ENCODE measurements at places on chromosomes 6 and 20. TPM values are rescaled to one million over a fixed set of nuclear protein-coding genes. Genes with fewer than 3 reads are reported as not detected.

- peak; percentile 56 for DNase-seq
- peaks cover 76% of the 10 kb centered on the region for H3K4me1 ChIP-seq
- H3K27me3 ChIP-seq = no peaks in the 10 kb centered on the region
Measured at GRCh38 chr6:154239392-154239791, 117.2 kb downstream of the IPCEF1 start.

- peak within 1 kb of the TSS; percentile 76 for H3K4me3 ChIP-seq
- no peaks in the 10 kb centered on the region for H3K36me3 ChIP-seq
- no peaks in the 10 kb centered on the region for H3K27me3 ChIP-seq
- H3K27ac ChIP-seq = peak within 1 kb of the TSS; percentile 44
Measured at GRCh38 chr6:31680226-31681134, at the start of gene LY6G5C. Gene LY6G5C (minus strand): TSS chr6:31681067. CDS start chr6:31680373, 694 bp downstream.

DNA sequence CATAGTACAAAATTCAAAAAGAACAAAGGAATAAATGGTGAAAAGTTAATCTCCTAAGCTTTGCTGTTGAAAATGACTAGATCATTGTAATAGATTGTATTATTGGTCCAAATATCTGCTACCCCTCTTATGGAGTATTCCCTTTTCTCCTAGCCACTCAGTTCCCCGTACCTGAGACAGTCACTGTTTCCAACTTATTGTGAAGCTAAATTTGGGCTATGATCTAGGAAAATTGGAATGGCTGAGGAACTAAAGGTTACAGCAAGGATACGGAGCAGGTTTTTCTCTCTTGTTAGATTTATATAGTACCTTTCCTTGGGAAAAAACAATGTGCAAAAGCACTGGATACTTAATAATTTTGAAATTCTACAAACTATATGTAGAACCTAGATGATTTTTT, 17.3 kb downstream of the DHX35 start:
- peaks cover 7% of the 10 kb centered on the region for H3K4me1 ChIP-seq
- H3K27me3 ChIP-seq = no peaks in the 10 kb centered on the region
- H3K4me3 ChIP-seq = no peak overlapping the region
- H3K36me3 ChIP-seq = peaks cover 3% of the 10 kb centered on the region
- no peak for DNase-seq

DNA sequence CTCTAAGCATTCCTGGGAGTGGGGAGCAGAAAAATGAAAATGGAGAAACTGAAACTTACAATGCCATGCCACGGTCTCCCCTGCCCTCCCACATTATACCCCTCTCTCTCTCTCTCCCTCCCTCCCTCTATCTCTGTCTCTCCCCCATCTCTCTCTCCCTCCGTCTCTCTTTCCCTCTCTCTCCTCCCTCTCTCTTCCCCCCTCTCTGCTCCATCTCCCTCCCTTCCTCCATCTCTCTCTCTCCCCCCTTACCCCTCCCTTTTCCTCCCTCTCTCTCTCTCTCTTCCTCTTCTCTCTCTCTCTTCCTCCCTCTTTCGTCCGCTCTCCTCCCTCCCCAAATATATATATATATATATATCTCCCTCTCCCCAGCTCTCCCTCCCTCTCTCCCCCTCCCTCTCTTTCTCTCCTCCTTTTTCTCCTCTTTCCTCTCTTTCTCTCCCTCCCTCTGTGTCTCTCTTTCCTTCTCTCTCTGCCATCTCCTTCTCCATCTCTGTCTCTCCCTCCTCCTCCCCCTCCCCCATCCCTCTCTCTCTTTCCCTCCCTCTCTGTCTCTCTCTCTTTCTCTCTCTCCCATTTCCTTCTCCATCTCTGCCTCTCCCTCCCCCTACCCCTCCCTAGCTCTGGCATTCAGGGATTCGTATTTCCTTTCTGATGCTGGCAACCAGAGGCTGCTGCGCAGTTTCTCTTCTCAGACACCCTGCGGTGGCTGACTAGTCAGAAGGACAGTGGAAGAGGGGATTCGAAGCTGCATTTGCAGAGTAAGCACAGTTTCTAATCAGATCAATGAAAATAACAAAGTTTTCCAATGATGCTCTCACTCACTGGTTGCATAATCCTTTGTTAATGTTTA, 13.9 kb upstream of the VAPB start:
- no peaks in the 10 kb centered on the region for H3K4me1 ChIP-seq
- no peak for DNase-seq
- no peak overlapping the region for H3K4me3 ChIP-seq
- H3K36me3 ChIP-seq = no peaks in the 10 kb centered on the region

GRCh38 chr6:134544737-134545136, 226.8 kb upstream of the SGK1 start:
- H3K4me1 ChIP-seq = peaks cover 24% of the 10 kb centered on the region
- H3K4me3 ChIP-seq = no peak overlapping the region
- no peaks in the 10 kb centered on the region for H3K27me3 ChIP-seq
- no peaks in the 10 kb centered on the region for H3K36me3 ChIP-seq
- no peak for DNase-seq

DNA sequence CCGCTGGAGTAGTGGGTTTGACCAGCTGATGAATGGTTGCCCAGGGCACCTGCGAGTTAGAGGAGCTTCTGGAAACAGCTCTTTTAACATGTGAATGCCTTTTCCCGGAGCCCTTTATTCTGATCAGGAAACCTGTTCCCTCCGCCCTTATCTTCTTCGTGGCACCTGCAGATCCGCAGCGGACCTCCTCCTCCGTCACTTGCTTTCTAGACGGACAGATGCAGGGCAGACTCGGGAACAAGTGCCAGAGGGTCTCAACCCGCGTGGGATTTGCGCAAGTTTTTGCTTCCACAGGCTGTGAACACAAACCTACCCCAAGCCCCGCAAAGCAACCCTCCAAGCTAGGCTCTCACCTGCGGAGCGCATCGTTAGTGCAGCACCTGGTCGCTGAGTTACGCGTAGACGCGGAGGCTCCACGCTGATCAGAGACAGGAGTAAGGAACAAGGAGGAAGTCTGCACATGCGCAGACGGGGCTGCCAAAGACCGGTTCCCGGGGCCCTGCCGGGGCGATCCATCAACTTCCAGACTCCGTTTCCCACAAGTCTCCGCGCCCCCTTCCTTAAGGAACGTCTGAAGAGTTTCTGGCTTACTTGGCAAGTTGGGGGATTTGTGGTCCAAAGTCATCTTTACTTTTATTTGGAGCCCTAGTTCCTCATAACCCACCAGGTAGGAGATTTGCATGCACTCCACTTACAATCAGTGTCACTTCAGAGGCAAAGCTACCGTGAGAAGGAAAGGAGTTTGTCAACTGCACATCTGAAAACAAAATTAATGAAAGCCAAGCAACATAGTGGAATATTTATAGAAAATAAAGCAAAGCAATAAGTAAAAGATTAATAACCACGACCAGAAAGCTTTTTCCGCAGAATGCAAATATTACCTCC, 52.7 kb upstream of the ELMO2 start:
- peaks cover 31% of the 10 kb centered on the region for H3K27me3 ChIP-seq
- no peak overlapping the region for H3K27ac ChIP-seq
- H3K4me3 ChIP-seq = no peak overlapping the region
- H3K4me1 ChIP-seq = no peaks in the 10 kb centered on the region
- DNase-seq = peak; percentile 15

DNA sequence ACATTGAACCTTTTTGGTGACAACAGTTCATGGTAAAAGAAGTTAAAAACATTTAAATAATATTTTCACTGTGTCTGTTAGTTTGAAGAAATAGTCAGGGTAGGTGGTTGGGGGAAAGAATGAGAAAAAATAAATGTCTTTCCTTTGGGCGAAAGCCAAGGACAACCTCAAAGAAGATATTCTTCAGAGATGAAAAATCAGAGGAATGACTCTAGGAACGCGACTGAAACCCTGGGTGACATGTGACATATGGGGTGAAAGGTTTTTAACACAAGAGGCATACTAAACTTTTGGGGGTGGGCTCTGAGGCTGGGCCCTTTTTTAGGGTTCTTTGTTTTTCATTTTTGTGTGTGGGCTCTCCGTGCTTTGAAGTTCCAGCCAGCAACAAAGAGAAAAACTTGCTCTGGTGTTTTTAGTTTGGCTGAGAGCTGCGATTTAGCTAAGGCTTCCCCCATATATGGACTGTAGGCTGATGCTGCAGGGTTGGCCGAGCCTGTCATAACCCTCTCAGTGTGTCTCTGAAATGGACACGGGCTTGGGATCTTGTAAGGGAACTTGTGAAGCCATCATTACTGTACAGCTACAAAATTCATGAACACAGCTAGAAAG, 610.1 kb upstream of the ARID1B start:
- peaks cover 28% of the 10 kb centered on the region for H3K4me1 ChIP-seq
- peak overlapping the region; percentile 29 for H3K4me3 ChIP-seq
- H3K27ac ChIP-seq = peak overlapping the region; percentile 70
- H3K36me3 ChIP-seq = no peaks in the 10 kb centered on the region
- no peak for DNase-seq
- no peaks in the 10 kb centered on the region for H3K27me3 ChIP-seq

- no peak overlapping the region for H3K27ac ChIP-seq
- no peak for DNase-seq
- no peaks in the 10 kb centered on the region for H3K36me3 ChIP-seq
- no peaks in the 10 kb centered on the region for H3K27me3 ChIP-seq
- no peak overlapping the region for H3K4me3 ChIP-seq
Measured at GRCh38 chr6:93365445-93365844, 53.9 kb downstream of the EPHA7 start.

- H3K4me1 ChIP-seq = peaks cover 61% of the 10 kb centered on the region
- DNase-seq = no peak
- H3K27ac ChIP-seq = peak overlapping the region; percentile 75
- H3K36me3 ChIP-seq = peaks cover 27% of the 10 kb centered on the region
Measured at GRCh38 chr6:4023240-4023639, 55.7 kb downstream of the FAM217A start.

The BANF2 gene
- total RNA-seq = not detected

The MBOAT1 gene
- total RNA-seq = 14.0 TPM

The GZF1 gene
- total RNA-seq = 6.6 TPM

The TNXB gene
- 5.8 TPM for total RNA-seq

The OGFRL1 gene
- total RNA-seq = 3.8 TPM

The FAM229B gene
- 6.7 TPM for total RNA-seq

The SLC22A2 gene
- not detected for total RNA-seq

The MMP24 gene
- not detected for total RNA-seq

The ARMH2 gene
- not detected for total RNA-seq

Data from activated CD4-positive, alpha-beta memory T cell treated with anti-CD3 and anti-CD28 coated beads for 36 hours (primary cell).